Heart left ventricle (tissue), 16 donors: ENCODE measurements at places on chromosomes 6 and 20. TPM values are rescaled to one million over a fixed set of nuclear protein-coding genes. Genes with fewer than 3 reads are reported as not detected.

- no peaks in the 10 kb centered on the region for H3K36me3 ChIP-seq
- H3K4me3 ChIP-seq = no peak overlapping the region
- H3K4me1 ChIP-seq = no peaks in the 10 kb centered on the region
- DNase-seq = no peak
Measured at GRCh38 chr6:78896227-78896626, 28.9 kb downstream of the IRAK1BP1 start.

Gene SALL4
- not detected for total RNA-seq

Gene SLC2A10
- total RNA-seq = 2.8 TPM

Gene IRAK1BP1
- 3.5 TPM for total RNA-seq

Gene RTN4IP1
- total RNA-seq = 21.8 TPM

Gene NMBR
- not detected for total RNA-seq
